WTC11 (cell line): ENCODE measurements at places on chromosomes 6 and 20. TPM values are rescaled to one million over a fixed set of nuclear protein-coding genes. Genes with fewer than 3 reads are reported as not detected.

GRCh38 chr6:52399511-52400312 is 20.4 kb upstream of the EFHC1 start:
- H3K27me3 ChIP-seq: no peaks in the 10 kb centered on the region
- DNase-seq: peak; percentile 40
- H3K27ac ChIP-seq: peak overlapping the region; percentile 55; the same call in 1 of the 2 replicates
- H3K4me3 ChIP-seq: no peak overlapping the region
- H3K4me1 ChIP-seq: peaks cover 27% of the 10 kb centered on the region
- H3K36me3 ChIP-seq: peaks cover 6% of the 10 kb centered on the region; the same call in 1 of the 2 replicates

DNA sequence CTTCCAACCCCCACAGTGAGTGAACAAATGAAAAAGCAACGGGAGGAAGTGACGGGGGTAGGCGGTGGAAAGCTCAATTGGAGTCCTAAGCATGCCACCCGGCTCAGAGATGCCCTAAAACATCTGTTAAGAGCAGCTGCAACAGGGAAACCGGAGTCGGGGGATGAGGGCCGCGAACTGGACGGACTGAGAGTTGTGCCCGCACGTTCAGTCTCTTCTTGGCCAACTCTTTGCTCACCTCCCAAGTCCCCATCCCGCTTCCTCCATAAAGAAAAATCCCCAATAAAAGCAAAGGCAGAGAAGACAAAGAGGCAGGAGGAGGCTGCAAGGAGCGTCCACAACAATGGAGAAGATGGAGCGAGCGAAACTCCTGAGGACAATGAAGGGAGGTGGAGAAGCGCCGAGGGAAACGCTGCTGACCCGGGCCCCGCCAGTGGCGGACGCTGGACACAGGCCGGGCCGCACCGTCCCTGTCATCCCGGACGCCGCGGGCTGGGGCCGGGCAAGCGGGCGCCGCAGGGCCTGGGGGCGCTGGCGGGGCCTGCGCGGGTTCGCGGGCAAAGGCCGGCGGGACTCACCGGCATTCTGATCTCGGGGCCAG is 600 bp downstream of the SEC63 start:
- H3K36me3 ChIP-seq: peaks cover 15% of the 10 kb centered on the region
- DNase-seq: peak; percentile 45
- no peaks in the 10 kb centered on the region for H3K27me3 ChIP-seq
- peaks cover 28% of the 10 kb centered on the region for H3K4me1 ChIP-seq
- H3K27ac ChIP-seq: peak overlapping the region; percentile 85

GRCh38 chr6:51107769-51108203 is 289.1 kb downstream of the TFAP2B start:
- H3K27me3 ChIP-seq: no peaks in the 10 kb centered on the region
- H3K27ac ChIP-seq: no peak overlapping the region
- H3K36me3 ChIP-seq: no peaks in the 10 kb centered on the region
- DNase-seq: no peak
- no peaks in the 10 kb centered on the region for H3K4me1 ChIP-seq

The TUBB2B gene
- total RNA-seq: 591 to 627 TPM (median 616 TPM) in 3 replicates

The PRDM13 gene
- total RNA-seq: 0.09 to 0.14 TPM (median 0.11 TPM) in 3 replicates

DNA sequence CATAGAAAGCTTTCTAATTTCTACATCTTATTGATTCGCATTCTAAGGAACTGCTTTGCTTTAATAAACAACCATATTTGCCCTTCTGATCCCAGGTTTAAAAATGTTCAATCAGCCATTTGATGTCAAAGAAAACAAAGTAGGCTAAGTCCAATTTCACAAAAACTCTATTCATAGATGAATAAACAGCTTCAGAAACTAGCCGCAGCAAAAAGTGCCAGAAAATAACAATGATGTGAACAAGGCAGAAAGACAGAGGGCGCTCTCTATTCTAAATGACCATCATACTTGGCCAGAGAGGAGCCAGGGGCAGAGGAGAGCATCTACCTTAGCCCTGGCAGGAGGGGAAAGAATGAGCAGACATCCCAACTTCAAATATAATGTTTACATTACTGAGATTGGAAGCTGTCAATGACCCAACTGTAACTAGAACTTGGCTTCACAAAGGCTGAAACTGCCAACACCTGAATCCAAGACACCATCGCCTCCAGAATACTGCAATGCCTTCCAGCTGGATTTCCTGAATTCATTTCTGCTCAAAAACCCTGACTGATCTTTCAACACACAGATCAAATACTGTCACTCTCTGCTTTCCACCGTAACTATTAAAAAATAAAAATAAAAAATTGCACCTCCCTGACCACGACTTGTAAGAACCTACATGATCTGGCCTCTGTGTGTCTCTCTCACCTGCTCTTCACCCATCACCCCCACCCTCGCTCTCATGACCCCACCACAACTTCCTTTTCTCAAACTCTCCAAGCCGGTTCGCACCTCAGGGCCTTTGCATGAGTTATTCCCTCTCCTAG is 9.5 kb downstream of the CNKSR3 start:
- H3K36me3 ChIP-seq: no peaks in the 10 kb centered on the region; the same call in 1 of the 2 replicates
- no peak overlapping the region for H3K4me3 ChIP-seq
- peaks cover 29% of the 10 kb centered on the region for H3K4me1 ChIP-seq

The IP6K3 gene
- 0.44 to 1.1 TPM (median 0.89 TPM) in 3 replicates for total RNA-seq

The PRPH2 gene
- 1.0 to 1.9 TPM (median 1.6 TPM) in 3 replicates for total RNA-seq

The NKAPL gene
- total RNA-seq: 0.26 to 0.46 TPM (median 0.41 TPM) in 3 replicates

GRCh38 chr20:17568972-17569521 is 828 bp upstream of the DSTN start:
- 0 out of 2 replicates have a peak, but pooled peaks cover 2% of the 10 kb centered on the region for H3K36me3 ChIP-seq
- DNase-seq: peak; percentile 54
- no peaks in the 10 kb centered on the region for H3K27me3 ChIP-seq

The PRL gene
- total RNA-seq: not detected in 3 replicates

- H3K4me1 ChIP-seq: peaks cover 14% of the 10 kb centered on the region
- no peak for DNase-seq
Measured at GRCh38 chr20:49579874-49580812, 12.2 kb upstream of the PTGIS start.

DNA sequence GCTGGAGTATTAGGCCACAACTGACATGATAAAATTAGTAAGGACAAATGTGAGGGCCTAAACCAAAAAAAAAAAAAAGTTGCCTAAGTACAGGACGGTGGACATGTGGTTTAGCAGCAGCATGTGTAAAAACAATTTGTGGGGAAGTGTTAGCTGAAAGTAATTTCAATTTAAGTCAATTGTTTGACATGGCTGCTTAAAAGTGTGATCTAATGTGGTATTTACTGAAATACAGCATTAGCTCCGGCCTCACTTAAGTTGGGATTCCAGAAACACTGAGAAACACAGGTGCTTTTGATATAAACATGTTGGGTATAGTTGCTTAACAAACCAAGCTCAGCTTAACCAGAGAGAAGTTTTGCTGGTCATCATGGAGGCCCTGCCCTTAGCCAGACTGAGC is 119.7 kb downstream of the FYN start:
- peaks cover 61% of the 10 kb centered on the region for H3K4me1 ChIP-seq
- H3K27ac ChIP-seq: no peak overlapping the region; the same call in 1 of the 2 replicates
- no peaks in the 10 kb centered on the region for H3K27me3 ChIP-seq
- DNase-seq: no peak
- H3K4me3 ChIP-seq: no peak overlapping the region
- no peaks in the 10 kb centered on the region for H3K36me3 ChIP-seq

The RAE1 gene
- total RNA-seq: 31.3 to 33.4 TPM (median 31.4 TPM) in 3 replicates

GRCh38 chr20:38905375-38905774 is 20.8 kb upstream of the FAM83D start:
- H3K4me1 ChIP-seq: no peaks in the 10 kb centered on the region
- no peak overlapping the region for H3K4me3 ChIP-seq
- no peaks in the 10 kb centered on the region for H3K27me3 ChIP-seq

DNA sequence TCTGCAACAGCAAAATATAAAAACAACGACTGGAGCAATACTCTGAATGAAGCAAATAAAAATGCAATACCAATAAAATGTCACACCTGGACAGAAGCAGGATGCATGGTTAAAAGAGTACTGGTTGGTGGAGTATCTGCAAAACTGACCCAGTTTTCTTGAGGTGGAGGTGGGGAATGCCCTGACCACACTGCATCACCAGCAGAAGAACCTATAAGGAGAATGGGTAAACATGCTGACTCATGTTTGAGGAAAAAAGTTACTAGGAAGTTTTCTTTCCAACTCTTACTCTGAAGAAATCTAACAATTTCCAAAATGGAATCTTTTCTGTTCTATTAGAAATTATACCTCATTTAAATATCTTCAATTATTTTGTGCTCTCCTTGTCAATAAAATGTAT is 43.6 kb downstream of the REPS1 start:
- H3K4me3 ChIP-seq: no peak overlapping the region
- peaks cover 35% of the 10 kb centered on the region for H3K36me3 ChIP-seq
- H3K27me3 ChIP-seq: no peaks in the 10 kb centered on the region

DNA sequence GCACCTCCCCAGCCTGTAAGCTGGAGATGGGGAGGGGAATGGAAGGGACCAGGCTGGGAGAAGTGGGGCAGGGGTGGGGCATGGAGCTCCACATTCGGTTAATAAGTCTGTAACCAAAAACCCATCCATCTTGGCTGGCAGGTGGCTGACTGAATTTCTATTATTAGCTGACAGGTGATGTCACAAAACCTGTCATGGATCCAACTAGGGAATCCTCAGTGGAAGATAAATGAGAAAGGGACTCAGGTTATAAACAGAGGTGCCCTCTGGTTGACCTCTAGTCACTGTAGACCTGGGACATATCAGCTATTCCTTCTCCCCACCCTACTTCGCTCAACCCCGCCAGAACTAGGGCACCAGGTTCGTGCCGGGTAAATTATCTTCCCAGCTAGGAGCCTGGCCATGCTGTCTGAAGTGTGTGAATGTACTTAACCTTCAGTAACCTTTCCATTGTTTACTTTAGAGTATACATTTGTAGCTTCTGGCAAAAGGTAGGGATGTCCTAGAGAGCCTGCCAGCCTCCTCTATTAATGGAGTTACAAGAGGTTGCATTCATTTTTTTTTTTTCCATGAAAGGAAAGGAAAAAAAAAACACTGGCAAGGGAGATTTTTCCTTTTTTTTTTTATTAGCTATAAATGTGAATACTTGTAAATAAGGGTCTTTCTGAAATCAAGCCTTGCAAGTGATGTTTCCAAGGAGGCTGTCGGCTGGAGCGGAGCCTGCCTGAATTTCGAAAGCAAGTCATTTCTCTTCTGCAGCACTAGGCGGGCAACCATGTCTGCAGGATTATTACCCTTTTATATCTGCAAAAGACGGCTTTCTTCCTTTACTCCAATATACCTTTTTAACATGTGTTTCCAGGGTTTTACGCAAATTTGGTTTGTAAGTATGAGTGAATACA is 135.9 kb downstream of the TMEM242 start:
- H3K4me3 ChIP-seq: no peak overlapping the region
- peaks cover 23% of the 10 kb centered on the region for H3K4me1 ChIP-seq
- H3K27ac ChIP-seq: no peak overlapping the region
- no peaks in the 10 kb centered on the region for H3K27me3 ChIP-seq

The CST1 gene
- total RNA-seq: 4.5 to 6.2 TPM (median 5.8 TPM) in 3 replicates

- no peak overlapping the region for H3K4me3 ChIP-seq
- no peak overlapping the region for H3K27ac ChIP-seq
- 0 out of 2 replicates have a peak, but pooled peaks cover 3% of the 10 kb centered on the region for H3K36me3 ChIP-seq
- no peak for DNase-seq
Measured at GRCh38 chr6:50890579-50890978, 71.9 kb downstream of the TFAP2B start.

DNA sequence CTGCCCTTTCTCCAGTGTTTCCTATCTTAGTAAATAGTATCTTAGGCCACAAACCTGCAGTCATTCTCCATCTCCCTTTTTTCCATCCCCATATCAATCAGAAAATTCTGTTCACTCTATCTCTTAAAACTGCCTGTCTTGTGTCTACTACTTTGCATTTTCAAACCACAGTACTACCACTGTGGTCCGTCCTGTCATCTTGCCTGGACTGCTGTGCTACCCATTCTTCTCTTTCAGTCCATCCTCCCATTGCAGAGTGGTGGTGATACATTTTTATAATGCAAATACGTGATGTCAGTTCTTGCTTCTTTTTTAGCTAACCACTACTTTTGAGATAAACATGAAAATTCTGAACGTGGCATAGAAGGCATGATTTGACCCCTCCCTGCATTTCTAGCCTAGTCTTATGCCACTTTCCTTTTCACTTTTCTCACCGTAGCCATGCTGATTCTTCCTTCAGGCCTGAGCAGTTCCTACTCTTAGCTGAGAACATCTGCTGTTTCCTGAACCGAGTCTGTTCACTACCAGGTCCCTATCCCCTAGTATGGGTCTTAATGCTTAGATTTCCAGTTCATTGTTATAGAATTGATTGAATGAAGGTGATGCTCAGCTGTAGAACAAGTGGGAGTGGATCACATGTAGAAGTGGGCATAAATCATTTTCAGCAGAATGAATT is 13.8 kb downstream of the TBPL1 start:
- peak overlapping the region; percentile 62 for H3K27ac ChIP-seq
- H3K4me3 ChIP-seq: no peak overlapping the region
- peaks cover 24% of the 10 kb centered on the region for H3K4me1 ChIP-seq
- H3K36me3 ChIP-seq: no peaks in the 10 kb centered on the region
- no peak for DNase-seq

The PRR18 gene
- 0.16 to 0.52 TPM (median 0.39 TPM) in 3 replicates for total RNA-seq

The PNLDC1 gene
- total RNA-seq: 0.16 to 0.39 TPM (median 0.34 TPM) in 3 replicates

DNA sequence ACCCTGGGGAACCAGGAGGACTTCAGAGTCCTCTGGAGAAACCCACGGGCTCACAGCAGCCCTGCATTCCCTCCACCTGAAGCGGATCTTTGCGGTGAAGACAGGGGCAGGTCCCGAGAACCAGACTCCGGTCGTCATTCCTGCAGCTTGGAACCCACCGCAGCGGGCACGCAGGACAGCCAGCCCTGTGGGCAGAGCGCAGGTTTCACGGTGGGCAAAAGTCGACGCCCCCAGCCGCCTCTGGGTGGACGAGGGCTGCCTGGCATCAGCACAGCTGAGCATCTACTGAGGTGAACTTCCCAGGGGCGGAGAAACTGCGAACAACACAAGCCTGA is 118.3 kb downstream of the PSMB1 start:
- H3K4me3 ChIP-seq: no peak overlapping the region
- H3K27me3 ChIP-seq: no peaks in the 10 kb centered on the region; the same call in 1 of the 2 replicates
- DNase-seq: no peak

DNA sequence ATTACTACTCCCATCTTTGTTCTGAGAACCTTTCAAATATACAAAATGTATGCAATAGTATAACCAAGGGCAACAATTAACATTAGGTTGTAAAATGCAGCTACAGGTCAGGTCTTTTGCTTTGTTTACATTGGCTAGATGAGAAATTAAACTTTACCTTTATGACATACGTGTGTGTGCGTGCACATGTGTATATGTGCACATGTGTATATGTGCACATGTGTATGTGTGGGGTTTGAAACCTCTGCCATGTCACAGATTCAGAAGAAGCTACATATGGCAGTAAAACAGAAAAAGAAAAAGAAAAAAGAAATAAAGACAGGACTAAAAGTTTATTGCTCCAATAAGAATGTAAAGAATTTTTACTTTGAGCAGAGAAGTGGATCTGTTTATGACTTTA is 40.6 kb downstream of the BLOC1S5 start:
- no peak overlapping the region for H3K27ac ChIP-seq
- H3K27me3 ChIP-seq: no peaks in the 10 kb centered on the region
- H3K36me3 ChIP-seq: peaks cover 8% of the 10 kb centered on the region
- DNase-seq: no peak
- H3K4me1 ChIP-seq: peaks cover 12% of the 10 kb centered on the region

The CEP57L1 gene
- 12.2 to 13.3 TPM (median 13.1 TPM) in 3 replicates for total RNA-seq

The C20orf173 gene
- not detected in 3 replicates for total RNA-seq

The DSN1 gene
- total RNA-seq: 26.0 to 27.0 TPM (median 26.9 TPM) in 3 replicates
